ENCODE measurements at places on chromosomes 13 and 19. TPM values are rescaled to one million over a fixed set of nuclear protein-coding genes. Genes with fewer than 3 reads are reported as not detected.

Gene PDX1
- not detected for total RNA-seq

DNA sequence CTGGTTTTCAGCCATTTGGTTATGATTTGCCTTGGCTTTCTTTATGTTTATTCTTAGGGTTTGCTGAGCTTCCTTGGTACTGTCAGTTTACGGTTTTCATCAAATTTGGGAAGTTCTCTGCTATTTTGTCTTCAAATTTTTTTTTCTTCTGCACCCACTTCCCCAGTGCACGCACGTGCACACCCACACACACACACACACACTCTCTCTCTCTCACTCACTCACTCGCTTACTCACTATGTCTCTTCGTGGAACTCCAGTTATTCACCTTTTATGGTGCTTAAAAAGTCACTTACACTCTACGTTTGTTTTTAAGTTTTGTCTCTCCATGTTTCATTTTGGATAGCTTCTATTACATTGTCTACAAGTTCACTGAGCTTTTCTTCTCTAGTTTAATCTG, 7.1 kb downstream of the AKAP11 start:
- no peak for DNase-seq

Gene IL12RB1
- total RNA-seq, result 0.75 TPM

- DNase-seq, result peak; percentile 70
Measured at GRCh38 chr19:47729468-47729798, 15.9 kb upstream of the NOP53 start.

DNA sequence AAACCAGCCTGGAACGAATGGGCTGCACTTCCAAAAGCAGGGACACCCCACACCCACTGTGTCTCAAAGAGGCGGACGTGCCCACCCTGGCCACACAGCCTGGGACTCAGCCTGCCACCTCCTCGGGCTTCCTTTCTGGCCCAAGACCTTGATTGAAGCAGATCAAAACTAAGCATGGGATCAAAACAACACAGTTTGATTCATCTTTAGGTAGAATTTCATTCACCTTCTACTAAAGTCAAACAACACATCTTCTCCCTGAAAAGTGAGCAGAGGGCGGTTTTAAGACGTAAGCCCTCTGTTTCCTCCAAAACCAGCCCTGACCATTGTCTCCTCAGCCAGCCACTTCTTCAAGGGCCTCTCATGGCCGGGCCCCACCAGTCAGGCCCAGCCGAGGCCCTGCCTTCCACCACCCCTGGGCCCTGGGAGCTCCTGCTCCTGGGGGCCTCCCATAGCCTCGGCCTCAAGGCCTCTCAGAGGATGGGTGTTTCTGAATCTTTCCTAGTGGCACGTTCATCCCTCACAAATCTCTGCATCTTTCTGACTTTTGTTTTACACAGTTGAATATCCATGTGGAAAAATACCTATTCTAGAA, 6.3 kb upstream of the F10 start:
- no peak for DNase-seq

Gene PCDH20
- 0.83 TPM for total RNA-seq

DNA sequence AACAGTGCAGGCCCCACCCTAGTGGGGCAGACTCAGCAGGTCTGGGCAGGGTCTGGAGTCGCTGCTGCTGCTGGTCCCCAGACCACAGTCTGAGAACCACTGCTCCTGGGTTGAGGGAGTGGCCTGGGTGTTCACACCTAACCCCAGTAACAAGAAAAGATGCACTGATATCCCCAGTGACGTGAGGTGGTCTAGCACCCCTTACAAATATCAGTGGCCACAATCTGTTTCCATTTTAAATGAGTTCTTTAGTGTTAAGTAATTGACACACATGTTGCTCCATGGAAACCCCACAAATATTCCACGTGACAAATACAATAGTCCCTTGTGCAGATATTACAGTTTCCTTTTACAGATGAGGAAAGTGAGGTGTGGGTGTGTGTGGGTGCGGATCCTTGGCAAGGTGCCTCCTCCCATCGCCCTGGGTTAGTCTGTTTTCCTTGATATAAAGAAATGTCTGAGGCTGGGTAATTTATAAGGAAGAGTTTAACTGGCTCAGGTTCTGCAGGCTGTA, 96.3 kb upstream of the GPR183 start:
- DNase-seq, result no peak

- no peak for DNase-seq
Measured at GRCh38 chr19:2392366-2392765, 32.3 kb downstream of the TMPRSS9 start.

GRCh38 chr13:39315796-39316195, 277.5 kb downstream of the NHLRC3 start:
- DNase-seq, result no peak

- no peak for DNase-seq
Measured at GRCh38 chr19:2188708-2189385, 25.1 kb downstream of the DOT1L start.

Gene CXCL17
- total RNA-seq, result not detected

Gene AP2S1
- total RNA-seq, result 78.0 TPM

Gene CD33
- total RNA-seq, result 7.0 TPM

GRCh38 chr13:45575146-45575829, 40.3 kb downstream of the ERICH6B start:
- DNase-seq, result no peak

DNA sequence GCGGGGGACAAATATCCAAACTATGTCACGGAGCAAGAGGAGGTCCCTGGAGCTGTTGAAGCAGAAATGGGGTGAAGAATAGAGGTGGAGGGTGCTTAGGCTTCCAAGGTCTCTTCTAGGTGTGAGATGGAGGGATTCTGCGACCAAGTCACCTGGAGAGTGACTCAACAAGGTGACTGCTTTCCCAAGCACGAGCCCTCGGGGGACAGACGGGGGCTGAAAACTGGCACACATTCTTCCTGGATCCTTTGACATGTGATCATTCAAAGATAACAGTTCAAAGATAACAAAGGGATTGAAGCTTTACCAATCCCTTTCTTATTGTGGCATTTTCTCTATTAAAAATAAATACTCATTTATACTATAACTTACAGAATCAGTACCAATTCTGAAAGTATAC, 2.2 kb upstream of the TEX101 start:
- no peak for DNase-seq

- no peak for DNase-seq
Measured at GRCh38 chr13:71218960-71219359, 648.0 kb downstream of the DACH1 start.

- DNase-seq, result no peak
Measured at GRCh38 chr19:32220951-32221350, 124.5 kb upstream of the ZNF507 start.

- no peak for DNase-seq
Measured at GRCh38 chr19:55131421-55131820, 14.0 kb upstream of the PPP1R12C start.

DNA sequence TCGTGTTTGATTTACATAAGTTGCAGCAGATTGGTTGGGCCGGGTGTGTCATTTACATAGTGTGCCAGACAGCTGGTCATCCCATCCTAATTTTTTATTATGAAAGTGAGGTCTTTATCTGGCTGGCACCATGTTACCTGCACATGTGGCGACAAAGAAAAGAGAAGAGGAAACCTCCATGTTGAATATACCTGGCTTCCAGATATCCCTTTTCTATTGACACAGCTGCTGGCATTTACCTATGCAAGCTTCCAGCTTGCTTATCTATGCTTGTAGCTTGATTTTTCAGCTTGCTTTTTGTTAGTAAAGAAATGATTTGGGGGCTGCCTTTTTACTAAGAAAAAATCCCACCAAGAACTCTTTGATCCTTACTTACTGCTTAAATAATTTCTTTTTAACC, 681.3 kb upstream of the SLITRK1 start:
- no peak for DNase-seq

DNA sequence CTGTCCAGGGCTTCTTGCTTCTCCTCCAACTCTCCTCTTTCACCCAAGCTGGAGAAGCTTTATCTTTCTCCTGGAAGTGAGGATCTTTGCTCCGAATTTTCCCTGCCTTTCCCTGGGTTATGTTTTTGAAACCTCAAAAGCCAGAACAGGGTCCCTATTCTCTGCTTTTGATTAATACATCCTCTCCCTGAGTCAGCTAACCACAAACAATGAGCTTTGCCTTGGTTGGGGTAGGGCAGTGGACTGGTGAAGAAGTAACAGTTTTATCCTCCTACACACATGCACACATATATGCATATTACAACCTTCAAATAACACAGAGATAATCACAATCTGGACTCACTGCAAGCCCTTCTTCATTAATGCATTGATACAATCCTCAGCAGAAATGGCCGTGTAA, 44.6 kb downstream of the DLEU7 start:
- DNase-seq, result no peak

GRCh38 chr13:59873856-59874255, 289.9 kb downstream of the DIAPH3 start:
- no peak for DNase-seq

GRCh38 chr13:33229446-33230177, 55.9 kb downstream of the STARD13 start:
- DNase-seq, result peak; percentile 64

DNA sequence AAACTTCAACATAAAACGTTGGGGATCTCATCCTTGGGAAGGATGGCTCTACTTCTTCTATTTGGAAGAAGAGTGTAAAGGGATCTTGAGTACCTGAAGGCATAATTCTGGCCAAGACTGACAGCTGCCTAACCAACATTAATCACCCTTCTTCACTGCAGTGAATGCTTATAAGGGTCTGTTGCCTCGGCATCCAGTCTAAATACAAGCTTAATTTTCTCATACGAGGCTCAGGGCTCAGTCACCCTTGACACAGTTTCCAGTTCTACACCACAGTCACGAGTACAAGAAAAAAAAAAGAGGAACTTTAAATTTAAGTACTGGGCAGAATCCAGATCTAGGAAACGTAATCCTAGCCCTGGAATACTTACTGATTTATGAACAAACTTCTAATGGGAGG, 9.0 kb downstream of the FPR3 start:
- DNase-seq, result no peak

- DNase-seq, result no peak
Measured at GRCh38 chr13:34879851-34880250, 62.2 kb upstream of the NBEA start.

DNA sequence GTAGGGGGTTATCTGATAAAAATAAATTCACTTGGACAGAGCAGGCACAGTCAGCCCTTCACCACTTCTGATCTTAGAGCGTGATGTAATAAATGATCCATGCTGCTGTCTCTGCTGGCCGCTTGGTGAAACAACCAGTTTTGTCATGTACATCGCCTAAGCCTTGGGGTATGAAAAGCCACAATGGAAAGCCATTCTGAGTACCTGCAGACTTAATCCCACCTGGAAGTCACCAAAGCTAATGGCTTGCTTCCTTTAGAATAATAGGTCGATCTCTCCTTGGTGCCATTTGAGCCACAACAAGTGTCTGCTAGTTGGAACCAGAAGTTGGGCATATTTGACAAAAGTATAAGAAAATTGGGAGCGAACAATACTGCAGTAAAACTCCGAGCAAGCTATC, 1649.7 kb upstream of the SPRY2 start:
- DNase-seq, result no peak

DNA sequence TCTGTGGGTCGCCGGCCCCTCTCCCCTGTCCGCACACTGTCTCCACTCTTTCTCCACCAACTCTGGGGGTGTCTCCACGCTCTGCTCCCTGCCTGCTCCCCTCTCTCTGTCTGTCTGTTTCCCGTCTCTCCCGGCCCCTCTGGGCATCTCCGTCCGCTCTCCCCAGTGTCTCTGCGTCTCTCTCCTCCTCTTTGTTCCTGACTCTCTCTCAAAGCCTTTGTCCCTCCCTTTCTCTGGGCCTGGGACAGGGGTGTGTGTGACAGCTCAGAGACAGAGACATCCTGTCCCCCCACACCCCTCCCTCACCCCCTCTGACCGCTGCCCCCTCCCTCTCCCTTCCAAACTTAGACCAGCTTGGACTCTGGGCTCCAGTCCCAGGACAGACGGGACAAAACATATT, 668 bp upstream of the SBK3 start:
- peak; percentile 61 for DNase-seq

Gene SIAH3
- not detected for total RNA-seq

DNA sequence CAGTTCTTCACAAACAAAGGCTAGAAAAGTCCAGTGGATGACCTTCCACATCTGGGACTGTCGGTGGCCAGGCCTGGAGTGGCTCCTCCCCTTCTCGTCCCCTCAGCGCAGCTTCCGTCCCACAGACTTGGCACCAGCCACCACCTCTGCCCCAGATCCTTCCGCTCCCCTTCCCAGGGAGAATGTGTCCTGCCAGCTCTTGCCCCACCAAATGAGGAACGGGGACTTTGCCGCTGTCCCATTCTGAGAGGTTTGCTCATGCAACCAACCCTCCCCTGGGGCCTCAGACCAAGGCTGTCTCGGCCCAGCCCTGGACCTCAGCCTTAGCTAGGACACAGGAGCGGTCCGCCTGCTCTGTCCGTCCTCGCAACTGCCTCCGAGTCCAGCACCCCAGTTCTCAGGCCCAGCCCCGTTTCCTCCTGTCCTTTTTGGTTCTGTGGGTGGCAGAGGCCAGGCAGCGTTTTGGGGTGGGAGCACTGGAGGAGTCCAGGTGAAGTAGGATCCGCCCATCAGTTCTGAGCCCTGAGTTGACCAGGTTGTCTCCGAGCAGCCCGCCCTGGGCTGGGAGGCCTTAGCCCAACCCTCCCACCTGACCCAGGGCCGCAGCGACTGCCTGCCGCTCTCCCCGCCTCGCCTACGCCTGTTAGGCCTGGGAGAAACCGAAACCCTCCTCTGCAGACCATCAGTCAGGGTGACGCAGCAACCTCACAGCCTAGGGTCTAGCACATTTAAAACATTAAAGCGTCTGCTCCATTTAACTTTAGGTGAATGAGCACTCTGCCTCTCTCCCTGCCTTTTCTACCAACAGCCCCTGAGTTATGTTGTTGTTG, 284.3 kb downstream of the FOXO1 start:
- DNase-seq, result peak; percentile 56

- DNase-seq, result peak; percentile 96
Measured at GRCh38 chr19:52095172-52096014, at the start of gene ZNF841. Gene ZNF841, minus strand, starts transcription at chr19:52095765. Its CDS starts 10,964 bp downstream, at chr19:52084801.

GRCh38 chr13:40231311-40231710, 435.1 kb downstream of the FOXO1 start:
- DNase-seq, result no peak

GRCh38 chr13:94886191-94886590, 173.8 kb upstream of the SOX21 start:
- DNase-seq, result no peak

Gene ZNF136
- total RNA-seq, result 4.2 TPM

DNA sequence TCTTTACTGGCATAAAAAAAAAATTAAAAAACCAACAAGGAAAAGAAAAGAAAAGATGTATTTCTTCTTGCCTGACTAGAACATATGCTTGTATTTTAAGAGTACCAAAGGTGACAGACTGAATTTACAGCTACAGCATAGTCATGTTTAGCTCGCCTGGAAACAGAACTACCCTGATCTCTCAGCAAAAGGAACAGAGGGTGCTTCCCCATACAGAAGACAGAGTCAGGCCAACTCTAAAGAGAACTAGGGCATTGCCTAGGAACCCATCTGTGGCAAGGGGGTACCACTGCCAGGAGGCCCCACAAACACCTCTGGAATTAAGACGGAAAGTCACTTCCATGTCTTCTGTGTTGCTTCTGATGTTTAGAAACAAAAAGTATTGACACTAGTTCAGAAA, 252.1 kb upstream of the STARD13 start:
- no peak for DNase-seq

Measured in Right ventricle myocardium superior (tissue), 1 donor.